ENCODE measurements at places on chromosomes 12 and 14.
A peak's percentile ranks its signal among the peaks of the same experiment; 100 is the strongest.

DNA sequence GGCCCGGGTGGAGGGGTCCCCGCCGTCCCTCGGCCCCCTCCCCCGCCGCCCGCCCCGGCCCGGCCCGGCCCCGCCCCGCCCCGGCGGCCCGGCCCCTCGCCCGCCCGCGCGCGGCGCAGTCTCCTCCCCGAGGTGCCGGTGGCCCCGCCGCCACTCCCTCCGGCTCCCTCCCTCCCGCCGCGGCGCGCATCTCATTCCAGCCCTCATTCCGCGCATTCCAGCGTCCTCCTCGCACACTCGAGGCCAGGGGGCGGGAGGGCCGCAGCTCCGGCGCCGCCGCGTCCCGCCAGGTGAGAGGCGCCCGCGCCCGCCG lies at the start of gene TEAD4:
TSS of gene TEAD4 (plus strand) at position 206 of the 313 bp plus-strand sequence.
- peak; percentile 94 for DNase-seq

- no peak for DNase-seq
These were observed 95.2 kb downstream of the LGMN start for GRCh38 chr14:92653162-92653651.

- no peak for DNase-seq
These were observed 63.4 kb downstream of the ITPR2 start for GRCh38 chr12:26769611-26770010.

DNA sequence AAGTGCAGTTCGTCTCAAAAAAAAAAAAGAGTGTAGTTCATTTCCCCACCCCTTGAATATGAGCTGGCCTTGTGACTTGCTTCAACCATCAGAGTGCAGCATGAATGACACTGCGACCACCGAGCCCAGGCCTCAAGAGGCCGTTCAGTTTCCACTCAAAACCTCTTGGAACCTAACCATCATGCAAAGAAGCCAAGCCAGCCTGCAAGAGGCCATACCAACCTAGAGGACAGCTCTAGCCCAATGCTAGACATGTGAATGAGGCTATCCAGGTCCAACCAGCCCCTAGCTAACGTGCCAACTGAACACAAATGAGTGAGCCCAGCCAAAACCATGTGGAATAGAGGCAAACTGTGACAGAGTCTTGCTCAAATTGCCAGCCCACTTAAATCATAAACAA lies 29.7 kb downstream of the R3HDM2 start:
- DNase-seq, result no peak

GRCh38 chr12:88763536-88764100 lies 183.3 kb upstream of the KITLG start:
- no peak for DNase-seq

- DNase-seq, result no peak
These were observed 51.4 kb upstream of the OAS1 start for GRCh38 chr12:112855375-112855774.

GRCh38 chr14:103520657-103521437 lies 1.8 kb downstream of the CKB start:
- peak; percentile 78 for DNase-seq

DNA sequence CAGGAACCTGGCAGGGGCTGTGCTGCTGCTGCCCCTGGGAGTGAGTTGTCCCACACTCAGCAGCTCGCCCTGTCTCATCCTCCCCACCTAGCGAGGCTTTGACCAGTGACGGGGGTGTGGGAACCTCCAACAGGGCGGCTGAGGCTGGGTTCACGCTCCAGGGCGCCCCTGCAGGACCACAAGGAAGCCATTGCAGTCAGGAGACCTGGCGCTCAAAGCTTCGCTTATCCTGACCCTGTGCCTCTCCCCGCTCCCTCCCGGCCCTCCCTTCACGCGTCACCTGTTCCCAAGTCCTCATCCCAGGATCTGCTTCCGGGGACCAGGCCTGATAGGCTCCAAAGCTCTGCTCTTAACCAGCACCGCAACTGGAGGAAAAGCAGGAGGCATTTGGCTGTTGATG lies 272.0 kb upstream of the SFSWAP start:
- DNase-seq, result no peak

Data from myocyte (in vitro differentiated cells).